ENCODE measurements at places on chromosomes 2 and 18. TPM values are rescaled to one million over a fixed set of nuclear protein-coding genes. Genes with fewer than 3 reads are reported as not detected.

- no peak for DNase-seq
These were observed 60.9 kb downstream of the EDAR start for GRCh38 chr2:108927936-108928659.

DNA sequence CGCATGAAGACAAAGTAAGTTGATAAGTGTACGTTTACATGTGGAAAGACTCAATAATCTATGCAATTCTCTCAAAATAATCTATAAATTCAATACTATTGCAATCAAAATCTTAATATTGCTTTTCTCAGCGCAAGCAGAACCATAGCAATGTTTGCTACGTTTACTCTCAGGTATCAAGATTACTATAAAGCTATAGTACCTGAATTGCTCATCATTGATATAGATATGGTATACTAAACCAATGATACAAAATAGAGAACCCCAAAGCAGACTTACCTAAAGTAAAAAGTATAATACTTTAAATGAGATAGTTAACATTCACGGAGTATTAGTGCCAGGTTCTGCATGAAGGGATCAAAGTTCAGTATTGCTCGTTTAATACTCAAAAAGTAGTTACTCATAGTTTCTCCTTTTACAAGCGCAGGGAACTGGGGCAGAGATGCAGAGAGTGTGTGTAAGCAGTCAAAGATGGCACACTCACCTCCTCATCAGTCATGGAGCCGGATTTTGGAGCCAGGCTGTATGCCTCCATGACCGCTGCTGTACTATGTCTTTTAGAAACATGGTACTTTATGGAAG lies 391.0 kb upstream of the ID2 start:
- DNase-seq, result no peak

GRCh38 chr2:86337244-86337835 lies at the start of gene REEP1:
TSS of gene REEP1 (minus strand) at chr2:86337626. CDS start at chr2:86337510, 116 bp downstream.
- no peak for DNase-seq

- peak; percentile 60 for DNase-seq
These were observed 131.9 kb downstream of the MYO1B start for GRCh38 chr2:191376981-191377629.

DNA sequence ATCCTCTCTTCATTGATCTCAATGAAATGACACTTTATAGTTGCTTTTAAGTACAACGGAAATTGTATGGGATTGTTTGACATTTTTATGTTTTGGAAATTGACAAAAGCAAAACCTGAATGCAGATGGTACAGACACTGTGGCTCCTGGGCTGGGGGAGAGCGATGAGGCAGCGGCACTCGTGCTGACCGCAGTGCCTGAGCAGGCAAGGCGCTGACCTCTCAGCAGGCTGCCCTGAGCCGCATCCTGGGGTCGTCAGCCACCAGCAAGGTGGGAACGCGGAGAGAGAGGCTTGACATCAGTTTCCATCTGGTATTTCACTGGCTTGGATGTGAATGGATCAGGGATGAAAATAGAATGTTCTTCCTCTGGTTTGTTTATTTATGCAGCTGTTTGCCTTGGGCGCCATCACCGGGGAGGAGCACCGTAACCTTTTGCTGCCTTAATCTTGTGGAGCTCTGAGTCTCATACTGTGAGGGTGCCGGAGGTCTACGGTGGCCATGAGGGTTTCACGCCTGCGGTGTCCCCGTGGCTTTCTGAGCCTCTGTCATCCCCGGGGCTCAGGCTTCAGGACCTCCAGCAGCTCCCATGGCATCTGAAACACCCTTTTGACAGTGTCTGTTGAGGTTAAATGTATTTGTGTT lies 94.8 kb upstream of the TPO start:
- DNase-seq, result no peak

The G6PC2 gene
- polyA plus RNA-seq, result 0.05 TPM

The SIGLEC15 gene
- polyA plus RNA-seq, result 0.35 TPM
